Activated CD4-positive, alpha-beta T cell treated with anti-CD3 and anti-CD28 coated beads, Interleukin-2, amount 10 ng/mL, durations not matched to agents 7 days and 5 days (primary cell): ENCODE measurements at places on chromosomes 2 and 18.
A peak's percentile ranks its signal among the peaks of the same experiment; 100 is the strongest.

- no peak for DNase-seq
Observed at GRCh38 chr2:44136252-44136651, 32.4 kb upstream of the PPM1B start.

GRCh38 chr18:36389811-36390581, 92.5 kb downstream of the FHOD3 start:
- DNase-seq, result no peak

- DNase-seq, result no peak
Observed at GRCh38 chr2:81247648-81248047, 943.1 kb upstream of the LRRTM1 start.

GRCh38 chr2:104344306-104344705, 509.6 kb upstream of the POU3F3 start:
- no peak for DNase-seq

DNA sequence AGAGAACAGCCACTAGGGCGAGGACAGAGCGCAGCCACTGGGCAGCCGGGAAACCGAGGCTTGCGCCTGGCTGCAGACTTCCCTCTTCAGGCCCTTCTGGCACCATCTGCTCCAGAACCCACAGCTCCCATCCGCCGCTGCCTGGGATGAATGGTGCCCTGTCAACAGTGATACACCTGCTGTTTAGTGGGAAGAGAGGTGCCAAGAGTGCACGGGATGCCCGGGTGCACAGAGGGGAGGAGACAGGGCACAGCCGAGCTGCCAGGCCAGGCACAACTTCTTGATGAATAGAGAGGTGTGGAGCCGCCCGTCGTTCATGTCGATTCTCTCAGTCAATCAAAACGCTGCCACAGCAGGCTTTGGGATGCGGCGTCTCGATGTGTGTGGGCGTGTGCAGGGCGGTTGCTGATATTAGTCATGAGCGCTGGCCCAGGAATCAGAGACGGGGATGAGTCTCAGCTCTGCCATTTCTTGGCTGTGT, 39.5 kb downstream of the RRM2 start:
- no peak for DNase-seq

GRCh38 chr2:205772983-205773382, 90.7 kb downstream of the NRP2 start:
- no peak for DNase-seq

DNA sequence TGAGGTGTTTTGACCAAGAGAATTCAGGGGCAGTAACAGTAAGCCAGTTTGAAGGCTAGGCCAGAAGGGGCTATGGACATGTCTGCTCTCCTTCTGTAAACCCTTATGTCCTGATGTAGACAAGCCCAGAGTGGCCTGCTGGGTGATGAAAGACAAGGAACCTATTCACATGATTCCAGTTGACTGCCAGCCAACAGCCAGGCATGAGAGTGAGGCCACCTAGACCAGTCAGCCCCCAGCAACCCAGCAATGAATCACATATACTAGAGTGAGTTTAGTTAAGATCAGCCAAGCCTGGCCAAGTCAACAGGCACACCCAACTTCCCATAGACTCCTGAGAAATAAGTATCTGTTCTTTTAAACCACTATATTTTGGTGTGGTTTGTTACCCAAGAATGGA, 1889.7 kb upstream of the CELF4 start:
- no peak for DNase-seq

DNA sequence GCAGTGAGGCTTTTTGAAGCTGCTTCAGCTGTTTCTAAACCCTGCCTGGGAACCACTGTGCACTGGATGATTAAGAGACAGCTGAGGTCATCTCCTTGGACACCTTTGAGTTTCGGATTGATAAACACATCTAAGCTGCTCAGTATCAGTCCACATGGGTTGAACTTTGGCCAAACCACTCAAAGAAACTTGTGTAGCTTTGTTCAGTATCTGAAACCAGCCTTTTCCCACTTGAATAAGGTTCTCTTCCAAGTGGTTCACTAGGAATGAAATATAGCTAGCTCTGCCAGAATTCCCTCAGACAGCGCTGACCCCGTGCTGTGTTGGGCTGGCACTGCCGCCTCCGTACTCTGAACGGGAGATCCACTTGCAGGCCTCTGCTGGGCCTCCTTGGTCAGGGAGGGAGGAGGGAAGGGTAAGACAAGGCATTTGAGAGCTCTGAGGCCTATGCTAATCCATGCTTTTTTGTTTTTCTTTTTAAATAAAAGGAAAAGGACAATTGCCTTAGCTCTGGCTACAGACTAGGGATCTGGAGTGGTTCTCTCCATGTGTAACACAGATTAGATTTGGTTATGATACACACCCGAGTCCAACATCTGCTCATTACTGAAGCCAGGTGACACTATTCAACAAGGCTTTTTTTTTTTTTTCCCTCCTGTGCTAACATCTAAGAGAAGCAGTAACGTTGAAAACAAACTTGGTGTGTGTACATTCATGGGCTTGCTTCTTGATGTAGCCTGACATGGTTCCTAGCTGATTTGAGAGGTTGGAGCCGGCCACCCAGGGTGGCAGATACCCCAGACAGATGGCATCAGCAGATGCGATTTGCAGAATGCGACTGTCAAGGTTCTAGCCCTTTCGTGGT, 67.7 kb downstream of the NCK2 start:
- DNase-seq, result no peak

DNA sequence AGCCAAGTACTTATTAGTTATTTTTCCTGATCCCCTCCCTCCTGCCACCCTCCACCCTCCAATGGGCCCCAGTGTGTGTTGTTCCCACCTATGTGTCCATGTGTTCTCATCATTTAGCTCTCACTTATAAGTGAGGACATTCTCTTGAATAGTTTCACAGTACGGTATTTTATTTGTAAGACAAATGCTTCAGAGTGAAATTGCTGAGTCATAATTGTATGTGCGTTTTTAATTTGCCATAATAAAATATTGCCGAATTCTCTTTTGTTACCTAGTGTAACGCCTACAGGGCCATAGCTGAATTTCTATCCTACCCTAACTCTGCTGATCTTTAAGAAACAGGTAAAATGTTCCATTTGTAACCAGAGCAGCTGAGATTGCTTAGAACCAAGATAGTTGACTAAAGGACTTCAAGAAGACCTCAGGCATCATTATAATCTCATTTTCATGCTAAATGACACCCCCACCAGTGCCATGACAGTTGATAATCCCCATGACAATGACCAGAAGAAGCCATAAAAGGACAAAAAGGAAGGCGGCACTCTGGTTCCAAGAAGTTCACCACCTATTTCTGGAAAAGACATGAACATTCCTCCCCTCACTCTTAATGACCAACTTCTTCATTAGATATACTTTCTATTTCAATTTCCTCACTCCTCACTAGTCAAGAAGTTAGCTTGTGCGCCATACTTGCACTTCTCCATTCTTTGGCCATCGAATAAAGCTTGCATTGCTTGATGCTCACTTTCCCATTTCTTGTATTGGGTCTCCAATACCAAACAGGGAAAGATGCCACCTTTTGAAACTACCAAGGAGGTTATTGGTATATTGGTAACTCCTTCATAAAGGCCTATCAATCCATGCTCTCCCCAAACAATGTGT, 18.4 kb downstream of the SCN9A start:
- no peak for DNase-seq

GRCh38 chr2:127712999-127713398, 11.7 kb downstream of the SFT2D3 start:
- DNase-seq, result no peak

DNA sequence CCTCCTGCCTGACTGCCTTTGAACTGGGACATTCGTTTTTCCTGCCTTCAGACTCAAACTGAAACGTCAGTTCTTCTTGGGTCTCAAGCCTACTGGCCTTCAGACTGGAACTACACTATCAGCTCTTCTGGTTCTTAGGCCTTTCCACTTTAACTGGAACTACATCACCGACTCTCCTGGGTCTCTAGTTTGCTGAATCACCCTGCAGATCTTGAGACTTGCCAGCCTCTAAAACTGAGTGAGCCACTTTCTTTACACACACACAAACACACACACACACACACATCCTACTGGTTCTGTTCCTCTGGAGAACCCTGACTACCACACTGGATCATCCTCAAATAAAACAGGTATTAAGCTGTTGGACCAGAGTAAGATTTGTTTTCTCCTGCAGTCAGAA, 46.7 kb upstream of the ATL2 start:
- DNase-seq, result no peak

DNA sequence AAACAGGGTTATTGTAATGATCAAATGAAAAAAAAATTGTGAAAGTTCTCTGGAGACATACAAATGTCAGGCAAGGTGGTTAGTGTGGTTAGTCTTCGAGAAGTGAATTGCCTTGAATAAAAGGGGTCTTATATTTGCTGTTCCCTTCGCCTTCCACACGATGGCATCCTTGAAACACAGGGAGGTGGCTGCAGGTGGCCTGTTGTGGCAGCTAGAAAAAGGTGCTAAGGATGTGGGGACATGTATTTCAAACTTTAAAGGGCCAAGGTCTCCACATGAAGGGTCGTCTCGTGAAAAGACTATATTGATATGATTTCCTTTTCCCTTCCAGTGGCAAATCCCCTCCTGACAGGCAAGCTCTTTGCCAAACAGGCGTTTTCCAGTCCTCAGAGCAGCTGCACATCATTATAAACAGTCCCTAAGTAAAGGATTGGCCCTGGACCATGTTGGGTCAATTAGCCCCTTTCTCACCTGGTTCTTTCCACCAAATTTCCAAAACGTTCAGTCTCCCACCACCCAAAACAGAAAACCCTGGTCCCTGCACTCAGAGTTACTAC, 68.5 kb downstream of the COPS8 start:
- DNase-seq, result peak; percentile 65

DNA sequence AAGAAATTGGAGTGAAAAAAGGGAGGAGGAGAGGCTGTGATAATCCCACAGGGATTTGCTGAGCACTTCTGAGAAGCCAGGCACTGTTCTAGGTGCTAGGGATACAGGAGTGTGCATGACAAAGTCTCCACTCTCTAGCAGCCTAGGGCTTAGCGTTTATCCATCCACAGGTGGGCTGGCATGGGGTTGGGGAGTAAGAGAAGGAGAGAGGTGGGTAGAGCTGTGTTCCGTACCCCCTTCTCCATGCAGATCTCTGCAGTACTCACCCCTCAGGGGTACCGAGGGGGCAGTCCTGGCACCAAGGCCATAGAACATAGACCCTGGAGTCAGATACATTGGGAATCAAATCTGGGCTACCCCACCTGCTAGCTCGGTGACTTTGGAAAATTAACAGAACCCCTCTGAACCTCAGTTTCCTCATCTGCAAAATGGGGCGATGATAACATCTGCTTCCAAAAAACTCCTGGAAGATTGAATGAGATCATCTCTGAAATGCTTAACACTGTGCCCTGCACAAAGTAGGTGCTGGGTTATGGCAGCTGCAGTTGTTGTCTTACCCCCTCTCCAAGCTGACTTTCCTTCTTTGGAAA, 18.6 kb downstream of the FOSL2 start:
- DNase-seq, result no peak

- no peak for DNase-seq
Observed at GRCh38 chr2:18501156-18501555, 59.3 kb downstream of the RDH14 start.

GRCh38 chr2:124027182-124027581, 2.1 kb downstream of the CNTNAP5 start:
- no peak for DNase-seq
